ENCODE measurements at places on chromosomes 12 and 14.
A peak's percentile ranks its signal among the peaks of the same experiment; 100 is the strongest.

- no peak for DNase-seq
Measured at GRCh38 chr12:9699898-9700605, 30.5 kb downstream of the CLEC2D start.

- no peak for DNase-seq
Measured at GRCh38 chr12:90368081-90368480, 586.9 kb downstream of the CCER1 start.

- no peak for DNase-seq
Measured at GRCh38 chr14:55697414-55697861, 117.4 kb downstream of the KTN1 start.

DNA sequence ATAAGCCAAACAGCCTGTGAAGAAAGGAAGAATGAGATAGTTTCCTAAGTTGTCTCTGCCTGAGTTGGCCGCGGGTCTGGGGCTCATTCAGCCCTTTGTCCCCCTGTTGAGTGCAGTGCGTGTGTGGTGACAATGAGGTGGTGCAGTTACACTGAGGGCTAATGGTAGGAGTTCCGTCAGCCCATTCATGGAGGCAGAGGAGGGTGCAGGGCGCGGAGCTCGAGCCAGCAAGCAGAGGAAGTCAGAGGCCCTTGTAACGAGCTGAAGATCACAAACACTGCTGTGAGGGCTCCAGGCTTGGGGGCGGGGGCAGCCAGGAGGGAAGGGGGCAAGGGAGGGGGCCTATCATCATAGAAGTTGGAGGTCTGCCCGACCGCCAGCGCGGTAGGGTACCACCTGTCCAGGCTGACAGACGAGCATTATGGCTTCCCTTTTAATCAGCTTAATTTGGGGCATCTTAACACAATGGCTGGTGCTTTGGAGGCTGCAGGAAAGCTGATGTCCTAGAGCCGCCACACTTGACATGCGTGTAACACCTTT is 20.5 kb downstream of the CCND2 start:
- DNase-seq: no peak

DNA sequence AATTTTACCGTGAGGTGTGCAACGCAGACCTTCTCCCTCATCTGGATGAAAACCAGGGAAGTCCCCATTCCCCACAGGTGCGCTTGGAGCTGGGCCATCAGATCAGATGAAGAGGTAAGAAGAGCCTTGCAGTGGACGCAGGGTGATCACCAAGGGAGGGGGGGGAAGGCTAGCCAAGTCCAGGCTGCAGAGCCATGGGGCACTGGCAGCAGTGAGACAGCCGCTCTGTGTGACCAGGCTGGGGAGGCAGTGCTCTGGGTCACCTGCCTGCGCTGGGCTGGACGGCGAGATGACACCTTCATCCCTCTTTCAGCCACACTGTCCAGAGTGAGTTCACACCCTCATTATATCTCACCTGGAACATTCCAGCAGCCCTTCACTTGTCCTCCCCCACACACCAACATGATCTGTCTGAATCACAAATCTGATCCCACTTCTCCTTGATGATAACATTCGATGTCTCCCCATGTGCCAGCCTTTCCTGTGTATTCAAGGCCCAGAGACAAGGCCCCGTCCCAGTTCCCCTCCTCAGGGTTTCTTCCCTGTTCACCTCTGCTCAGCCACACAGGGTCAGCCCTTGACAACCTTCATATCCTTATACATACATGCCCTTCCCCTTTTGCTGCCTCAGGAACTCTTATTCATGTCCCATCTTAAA is 65.9 kb upstream of the VASH1 start:
- no peak for DNase-seq

GRCh38 chr14:102493585-102493984 is 16.0 kb downstream of the ANKRD9 start:
- no peak for DNase-seq

- no peak for DNase-seq
Measured at GRCh38 chr12:113140706-113141105, 5.1 kb upstream of the RASAL1 start.

DNA sequence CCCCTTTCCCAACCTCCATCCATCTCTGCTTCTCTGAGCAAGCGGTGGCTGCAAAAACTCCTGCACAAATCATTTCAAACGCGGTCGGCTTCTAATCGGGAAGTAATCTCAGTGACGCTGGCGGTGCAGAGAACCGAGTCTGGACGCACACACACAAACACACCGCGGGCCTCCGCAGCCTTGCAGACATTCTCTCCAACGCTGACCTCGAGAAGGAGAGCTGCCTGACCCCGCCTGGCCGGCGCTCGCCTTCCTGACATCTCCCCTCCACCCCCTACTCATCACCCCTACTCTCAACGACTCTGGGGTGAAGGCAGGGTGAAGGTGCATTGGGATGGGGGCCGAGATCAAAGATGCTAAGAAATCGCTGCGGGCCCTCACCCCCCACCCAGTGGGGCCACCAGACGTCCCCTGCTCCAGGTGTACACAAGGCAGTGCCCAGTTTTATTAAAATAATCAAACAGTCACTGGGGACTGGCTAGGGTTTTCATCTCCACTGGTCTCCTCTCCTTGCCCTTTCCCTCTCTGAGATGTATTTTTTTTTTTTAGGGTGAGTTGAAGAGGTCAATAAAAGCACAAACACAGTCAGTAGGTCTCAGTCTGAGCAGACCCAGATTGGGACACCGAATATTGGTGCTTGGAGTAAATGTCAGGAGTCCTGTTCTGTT is 506 bp upstream of the TBX5 start:
- no peak for DNase-seq

- peak; percentile 36 for DNase-seq
Measured at GRCh38 chr12:13171921-13172859, 24.3 kb upstream of the EMP1 start.

DNA sequence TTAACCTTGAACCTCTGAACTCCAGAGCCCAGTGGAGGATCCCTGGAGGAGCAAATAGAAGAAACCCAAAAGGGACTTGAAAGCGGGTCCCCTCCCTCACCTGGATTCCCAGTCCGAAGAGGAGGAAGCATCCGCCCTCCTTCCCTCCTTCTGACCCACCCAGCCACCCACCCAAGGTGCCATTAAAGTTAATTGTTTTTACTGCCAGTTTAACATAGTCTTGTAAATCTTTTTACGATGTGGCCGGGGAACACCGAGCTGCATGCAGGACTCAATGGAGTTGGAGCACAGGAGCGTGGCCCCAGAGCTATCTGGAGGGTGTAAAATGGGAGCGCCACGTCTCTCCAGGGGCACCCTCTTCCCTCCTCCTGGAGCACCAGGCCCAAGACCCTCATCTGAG is 49.9 kb upstream of the TBX3 start:
- no peak for DNase-seq

- no peak for DNase-seq
Measured at GRCh38 chr14:44912041-44912869, 49.5 kb downstream of the KLHL28 start.

DNA sequence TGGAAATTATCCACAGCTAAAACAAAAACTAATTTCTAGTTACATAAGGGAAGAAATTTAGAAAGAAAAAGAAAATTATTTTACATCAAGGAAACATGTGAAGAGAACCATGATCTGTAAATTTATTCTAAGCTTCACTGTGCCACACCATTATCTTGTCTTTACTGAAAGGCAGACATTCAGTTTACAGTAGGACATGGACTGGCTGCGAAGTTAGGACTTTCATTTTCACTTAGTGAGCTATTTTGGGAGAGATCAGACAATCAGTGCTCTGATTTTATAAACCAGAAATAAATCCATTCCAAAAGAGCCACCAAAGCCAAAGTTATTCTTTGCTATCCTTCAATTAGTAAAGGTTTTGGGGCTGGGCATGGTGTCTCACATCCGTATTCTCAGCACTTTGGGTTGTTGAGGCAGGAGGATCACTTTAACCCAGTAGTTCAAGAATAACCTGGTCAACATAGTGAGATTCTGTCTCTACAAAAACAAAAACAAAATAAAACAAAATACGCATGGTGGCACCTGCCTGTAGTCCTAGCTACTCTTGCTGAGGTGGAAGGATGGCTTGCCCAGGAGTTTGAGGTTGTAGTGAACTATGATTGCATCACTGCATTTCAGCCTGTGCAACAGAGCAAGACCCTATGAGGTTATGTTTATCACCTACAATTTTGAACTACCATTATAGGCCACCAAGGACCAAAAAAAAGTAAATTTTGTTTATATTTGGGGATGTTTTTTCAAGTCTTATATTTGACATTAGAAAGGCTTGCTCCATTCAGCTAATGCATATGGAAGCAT is 1084.8 kb upstream of the ATXN7L3B start:
- DNase-seq: no peak

DNA sequence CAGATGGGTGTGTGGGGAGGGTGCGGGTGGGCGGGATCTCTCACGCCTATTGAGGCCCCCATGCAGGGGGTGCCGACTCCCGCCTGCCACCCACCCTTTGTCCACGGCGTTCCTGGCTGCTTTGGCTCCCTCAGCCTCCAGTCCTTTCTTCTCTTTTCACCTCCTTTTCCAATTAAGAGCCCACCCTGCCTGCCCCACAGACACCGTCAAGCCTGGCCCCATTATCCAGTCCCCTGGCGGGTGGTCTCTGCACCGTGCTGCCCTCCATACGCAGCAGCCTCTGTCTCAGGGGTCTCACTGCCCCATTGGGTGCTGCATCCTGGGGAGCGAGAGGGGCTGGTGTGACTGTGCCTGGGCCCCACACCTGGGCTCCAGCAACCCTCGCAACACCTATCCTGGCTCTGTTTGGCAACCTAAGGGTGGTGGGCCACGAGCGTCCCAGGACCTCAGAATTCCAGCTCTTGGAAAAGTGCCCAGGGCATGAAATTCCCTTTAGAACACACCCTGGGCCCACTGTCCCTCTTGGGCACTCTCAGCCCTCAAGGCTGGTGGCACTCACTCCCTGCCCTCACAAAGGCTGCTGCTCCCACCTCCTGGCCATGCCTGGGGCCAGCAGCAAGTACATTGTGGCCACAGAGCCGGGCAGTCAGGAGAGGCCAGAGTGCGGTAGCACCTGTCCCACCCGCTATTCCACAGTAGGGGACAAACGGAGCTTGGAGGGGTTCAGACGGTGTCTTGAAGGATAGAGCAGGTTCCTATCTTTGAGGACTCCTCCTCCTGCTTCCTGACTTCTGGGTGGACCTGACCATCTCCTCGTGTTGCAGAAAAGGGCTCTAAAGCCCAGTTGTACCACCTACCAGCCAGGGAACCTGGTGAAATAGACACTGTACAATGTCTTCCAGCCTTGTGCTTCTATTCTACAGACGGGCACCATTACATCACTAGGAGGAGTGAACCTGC is 114.1 kb downstream of the KIF26A start:
- no peak for DNase-seq

Data from HuH-7 (cell line).